Islet precursor cell (in vitro differentiated cells): ENCODE measurements at places on chromosomes 12 and 14.

DNA sequence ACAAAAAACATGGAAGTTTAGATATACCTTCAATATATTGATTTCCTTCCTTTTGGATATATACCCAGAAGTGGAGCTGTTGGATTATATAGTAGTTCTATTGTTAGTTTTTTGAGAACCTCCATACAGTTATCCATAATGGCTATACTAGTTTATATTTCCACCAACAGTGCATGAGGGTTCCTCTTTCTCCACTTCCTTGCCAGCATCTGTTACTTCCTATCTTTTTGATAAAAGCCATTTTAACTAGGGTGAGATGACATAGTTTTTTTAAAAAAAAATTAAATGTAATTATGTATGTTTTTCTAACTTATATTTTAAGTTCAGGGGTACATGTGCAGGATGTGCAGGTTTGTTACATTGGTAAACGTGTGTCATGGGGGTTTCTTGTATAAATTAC, 10.0 kb upstream of the SLC38A4 start:
- no peak for DNase-seq

- no peak for DNase-seq
Measured at GRCh38 chr14:63032076-63032475, 13.2 kb downstream of the KCNH5 start.

DNA sequence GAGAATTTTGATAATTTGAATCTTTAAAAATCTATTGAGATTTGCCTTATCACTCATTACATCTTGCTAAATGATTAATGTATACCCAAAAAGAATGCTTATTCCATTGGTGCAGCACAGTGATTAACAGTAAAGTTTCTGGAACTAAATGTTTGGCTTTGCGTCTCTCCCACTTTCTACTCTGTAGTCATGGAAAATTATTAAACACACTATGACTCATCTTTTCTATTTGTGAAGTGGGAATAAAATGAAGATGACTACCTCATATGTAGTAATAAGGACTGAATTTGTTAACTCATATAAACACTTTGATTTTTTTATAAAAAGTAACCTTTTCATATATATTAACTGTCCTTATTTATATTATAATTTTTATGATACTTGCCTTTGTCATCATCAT, 118.1 kb downstream of the RERGL start:
- no peak for DNase-seq

- DNase-seq, result no peak
Measured at GRCh38 chr12:67539946-67540345, 108.6 kb upstream of the DYRK2 start.

DNA sequence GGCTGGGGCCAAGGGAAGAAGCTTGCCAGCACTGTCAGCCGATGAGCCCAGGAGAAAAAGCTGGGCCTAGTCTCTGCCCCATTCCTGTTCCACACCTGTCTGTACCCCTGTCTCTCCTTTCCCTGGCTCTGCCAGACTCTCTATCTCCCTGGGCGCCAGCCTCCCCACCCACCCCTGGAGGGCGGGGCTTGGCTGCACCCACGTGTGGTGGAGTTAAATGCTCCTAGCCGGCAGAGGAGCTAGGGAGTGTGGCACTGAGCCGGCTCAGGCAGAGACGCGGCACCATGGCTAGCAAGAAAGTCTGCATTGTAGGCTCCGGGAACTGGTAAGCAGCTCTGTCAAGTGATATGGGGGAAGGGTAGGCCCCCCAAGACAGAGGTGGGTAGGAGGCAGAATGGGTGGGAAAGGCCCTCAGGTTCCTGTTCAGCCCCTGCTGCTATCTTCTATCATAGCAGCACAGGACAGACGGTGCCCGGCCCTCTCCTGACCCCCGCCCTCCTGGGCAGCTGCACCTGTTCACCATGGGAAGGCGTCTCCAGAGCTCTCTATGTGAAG, at the start of gene GPD1:
Gene GPD1 (plus strand): TSS at position 242 of the 555 bp plus-strand sequence. CDS start 43 bp downstream, at position 285.
- peak; percentile 89 for DNase-seq

- DNase-seq, result peak; percentile 42
Measured at GRCh38 chr12:56684745-56685359, 3.2 kb downstream of the PTGES3 start.

- DNase-seq, result peak; percentile 31
Measured at GRCh38 chr14:72610096-72610830, 283.6 kb downstream of the DPF3 start.

DNA sequence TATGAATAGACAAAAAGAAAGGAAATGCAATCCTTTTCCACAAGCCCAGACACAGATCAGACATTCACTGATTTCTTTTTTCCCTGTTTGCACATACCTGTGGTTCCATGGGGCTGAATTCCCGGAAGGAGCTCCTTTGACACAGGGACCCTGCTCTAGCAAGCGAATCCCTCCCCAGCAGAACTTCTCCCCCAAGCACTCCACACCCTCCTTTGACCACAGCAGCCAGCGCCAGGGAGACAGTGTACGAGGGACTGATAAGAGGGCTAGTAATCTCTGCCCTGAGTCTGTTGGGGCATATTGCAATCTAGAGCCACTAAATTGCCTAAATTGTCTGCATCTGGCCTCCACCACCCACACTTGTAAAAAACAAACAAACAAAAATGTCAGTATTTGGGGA, 83.4 kb upstream of the NTF3 start:
- DNase-seq, result peak; percentile 98

DNA sequence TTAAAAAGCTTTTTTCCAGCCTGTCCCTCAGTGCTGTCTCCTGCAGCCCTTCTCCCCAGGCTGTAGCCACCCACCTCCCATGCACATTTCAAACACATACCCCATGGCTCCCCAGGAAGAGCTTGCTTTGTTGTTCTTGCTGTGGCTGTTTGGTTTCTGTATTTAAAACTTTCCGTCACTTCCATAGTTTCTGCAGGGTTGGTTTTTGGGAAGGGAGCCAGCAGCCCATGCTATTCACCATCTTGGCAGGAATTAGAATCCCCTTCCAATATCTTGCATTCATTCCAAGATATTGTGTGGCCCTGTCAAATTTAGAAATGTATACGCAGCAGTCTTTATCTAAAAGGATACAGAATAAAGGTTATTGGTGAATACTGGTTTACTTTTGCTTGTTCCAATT, 29.6 kb downstream of the CFAP251 start:
- DNase-seq, result peak; percentile 47

DNA sequence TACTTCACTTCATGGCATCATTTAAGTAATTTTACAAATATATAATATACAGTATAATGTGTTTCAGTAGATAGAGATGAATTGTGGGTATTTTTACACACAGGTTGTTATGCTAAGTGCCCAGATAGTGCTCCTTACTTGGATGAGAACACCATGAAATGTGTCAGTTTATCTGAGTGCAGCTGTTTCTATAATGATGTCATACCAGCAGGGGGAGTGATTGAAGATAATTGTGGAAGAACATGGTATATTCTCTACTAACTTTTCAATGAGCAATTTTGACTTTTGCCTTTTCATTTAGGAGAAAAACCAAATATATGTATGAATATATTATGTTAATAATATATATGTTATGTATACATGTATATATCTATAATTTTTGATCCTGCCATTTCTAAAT, 221.6 kb downstream of the LRRK2 start:
- DNase-seq, result no peak

- no peak for DNase-seq
Measured at GRCh38 chr12:121789233-121789781, 4.2 kb downstream of the RHOF start.

GRCh38 chr12:97046901-97047300, 139.8 kb downstream of the NEDD1 start:
- DNase-seq, result no peak

GRCh38 chr12:24840046-24840800, 108.7 kb downstream of the BCAT1 start:
- no peak for DNase-seq

DNA sequence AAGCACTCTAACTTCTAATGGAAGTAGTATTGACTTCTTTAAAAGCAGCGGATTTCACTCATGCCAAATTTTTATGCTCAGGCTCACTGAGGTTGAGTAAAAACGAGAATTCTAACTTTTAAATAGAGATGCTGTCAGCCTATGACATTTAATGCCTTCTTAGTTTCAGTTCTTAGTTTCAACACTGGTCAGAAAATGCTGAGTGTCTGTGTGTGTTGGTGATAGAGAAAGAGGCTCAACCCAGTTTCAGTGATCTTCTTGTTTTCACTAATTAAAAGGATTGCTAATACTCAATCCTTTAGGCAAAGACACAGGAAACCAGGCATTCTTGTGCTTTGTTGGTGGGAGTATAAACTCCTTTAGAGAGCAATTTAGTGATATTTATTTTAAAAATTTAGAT, 31.0 kb downstream of the PEBP1 start:
- no peak for DNase-seq

- DNase-seq, result no peak
Measured at GRCh38 chr12:65407388-65408149, 129.1 kb downstream of the MSRB3 start.

DNA sequence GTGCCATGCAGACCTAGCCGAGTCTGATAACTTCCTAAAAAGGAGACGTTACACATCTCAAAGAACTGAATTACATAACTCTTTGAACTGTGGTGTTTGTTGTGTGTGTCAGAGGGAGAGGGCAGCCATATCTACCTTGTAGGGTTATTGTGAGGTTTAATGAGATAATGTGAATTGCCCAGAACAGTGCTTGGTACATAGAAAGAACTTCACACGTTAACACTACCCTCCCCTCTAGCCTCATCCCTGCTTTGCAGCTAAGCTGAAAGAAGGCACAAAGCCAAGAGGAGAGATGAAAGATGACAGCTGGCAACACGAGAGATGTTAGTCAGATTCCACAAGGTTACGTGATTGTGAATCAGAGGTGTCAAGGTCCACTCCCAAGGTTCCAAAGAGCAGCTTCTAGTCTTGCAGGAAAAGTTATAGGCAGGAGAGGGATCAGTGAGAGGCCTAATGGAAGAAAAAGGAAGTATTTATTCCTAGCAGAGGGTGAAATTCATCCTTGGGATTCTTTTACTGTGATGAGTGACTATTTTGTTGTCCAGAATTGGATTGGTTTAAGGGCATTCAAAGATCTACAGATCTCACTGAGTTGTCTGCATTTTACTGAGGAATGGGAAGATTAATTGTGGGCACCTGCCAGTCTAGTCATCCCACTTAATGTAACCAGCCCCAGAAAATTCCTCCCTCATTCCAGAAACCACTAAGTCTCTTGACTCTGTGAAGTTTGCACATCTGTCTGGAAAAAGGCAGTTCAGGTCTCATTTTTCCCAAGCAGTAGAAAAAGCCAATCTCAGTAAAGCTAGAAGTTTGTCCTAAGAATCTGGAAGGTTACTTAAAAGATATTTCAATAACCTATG, 25.9 kb upstream of the WNK1 start:
- DNase-seq, result no peak

DNA sequence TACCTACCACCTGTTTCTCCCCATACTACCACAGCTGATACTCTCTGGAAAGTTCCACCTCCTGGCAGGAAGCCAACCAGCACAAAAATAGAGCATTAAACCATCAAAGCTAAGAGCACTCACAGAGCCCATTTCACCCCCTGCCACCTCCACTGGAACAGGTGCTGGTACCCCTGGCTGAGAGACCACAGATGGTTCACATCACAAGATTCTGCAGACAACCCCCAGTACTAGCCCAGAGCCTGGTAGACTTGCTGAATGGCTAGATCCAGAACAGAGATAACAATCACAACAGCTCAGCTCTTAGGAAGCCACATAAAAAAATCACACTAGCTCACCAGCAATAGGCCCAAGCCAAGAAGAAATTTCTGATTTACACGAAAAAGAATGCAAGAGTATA, 855.2 kb downstream of the FSCB start:
- no peak for DNase-seq

DNA sequence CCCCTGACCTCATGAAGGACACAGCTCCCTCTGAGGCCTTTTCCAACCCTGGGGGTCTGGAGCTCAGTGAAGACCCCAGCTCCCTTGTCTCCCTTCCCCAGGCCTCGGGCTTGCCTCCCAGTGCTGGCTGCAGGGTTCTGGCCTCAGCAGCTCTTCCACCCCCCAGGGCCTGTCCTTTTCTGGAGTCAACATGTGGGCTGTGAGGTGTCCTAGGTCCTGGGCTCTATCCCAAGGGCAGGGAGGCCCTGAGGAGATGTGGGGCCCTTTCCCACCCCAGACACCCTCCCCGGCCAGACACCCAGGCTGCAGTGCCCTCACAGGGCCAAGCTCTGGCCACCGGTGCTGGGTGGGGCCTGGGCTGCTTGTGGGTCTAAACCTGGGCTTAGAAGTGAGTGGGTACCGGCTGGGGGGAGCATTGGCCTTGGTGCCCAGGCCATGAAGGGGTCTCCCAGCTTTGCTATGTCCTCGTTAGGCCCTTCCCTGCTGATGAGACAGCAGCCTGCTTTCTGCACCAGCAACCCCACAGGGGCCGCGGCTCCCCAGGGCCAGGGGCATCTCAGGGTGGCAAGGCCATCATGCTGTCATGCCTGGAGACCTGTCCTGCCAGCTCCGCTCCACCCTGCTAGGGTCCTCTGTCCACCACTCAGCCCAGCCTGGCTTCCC, 2.7 kb upstream of the CRIP2 start:
- DNase-seq, result no peak

GRCh38 chr14:74077401-74077800, 6.9 kb downstream of the ALDH6A1 start:
- DNase-seq, result no peak

DNA sequence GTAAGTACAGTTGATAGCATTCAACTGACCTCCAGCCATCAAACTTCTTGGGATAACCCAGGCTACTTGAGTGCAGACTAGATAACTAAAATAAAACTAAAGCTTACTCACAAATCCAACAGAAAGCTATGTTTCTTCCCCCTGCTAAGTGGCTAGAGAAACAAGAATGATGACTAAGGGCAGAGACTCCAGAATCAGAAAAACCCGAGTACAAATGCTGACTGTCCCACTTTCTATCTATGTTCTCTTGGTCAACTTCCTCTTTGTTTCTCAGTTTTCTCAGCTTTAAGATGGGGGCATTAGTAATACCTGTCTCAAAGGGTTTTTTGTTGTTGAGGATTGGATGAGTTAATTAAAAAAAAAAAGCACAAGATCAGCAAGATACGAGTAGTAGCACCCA, 6.1 kb upstream of the NUAK1 start:
- DNase-seq, result no peak

DNA sequence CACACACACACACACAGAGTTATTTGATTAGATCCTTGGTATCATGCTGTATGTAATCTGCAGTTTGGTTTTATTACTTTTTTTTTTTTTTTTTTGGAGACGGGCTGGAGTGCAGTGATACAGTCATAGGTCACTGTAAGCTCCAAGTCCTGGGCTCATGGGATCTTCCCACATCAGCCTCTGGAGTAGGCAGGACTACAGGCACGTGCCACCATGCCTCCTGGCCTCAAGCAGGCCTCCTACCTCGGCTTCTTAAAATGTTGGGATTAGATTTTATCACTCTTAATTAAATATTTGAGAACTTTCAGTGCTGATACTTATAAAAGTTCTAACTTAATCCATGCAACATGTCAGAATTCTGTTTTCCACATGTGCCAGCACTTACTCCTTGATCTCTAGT, 31.3 kb upstream of the PSEN1 start:
- no peak for DNase-seq

- no peak for DNase-seq
Measured at GRCh38 chr14:46250113-46250703, 401.4 kb downstream of the RPL10L start.
